ENCODE measurements at places on chromosomes 12 and 14.

DNA sequence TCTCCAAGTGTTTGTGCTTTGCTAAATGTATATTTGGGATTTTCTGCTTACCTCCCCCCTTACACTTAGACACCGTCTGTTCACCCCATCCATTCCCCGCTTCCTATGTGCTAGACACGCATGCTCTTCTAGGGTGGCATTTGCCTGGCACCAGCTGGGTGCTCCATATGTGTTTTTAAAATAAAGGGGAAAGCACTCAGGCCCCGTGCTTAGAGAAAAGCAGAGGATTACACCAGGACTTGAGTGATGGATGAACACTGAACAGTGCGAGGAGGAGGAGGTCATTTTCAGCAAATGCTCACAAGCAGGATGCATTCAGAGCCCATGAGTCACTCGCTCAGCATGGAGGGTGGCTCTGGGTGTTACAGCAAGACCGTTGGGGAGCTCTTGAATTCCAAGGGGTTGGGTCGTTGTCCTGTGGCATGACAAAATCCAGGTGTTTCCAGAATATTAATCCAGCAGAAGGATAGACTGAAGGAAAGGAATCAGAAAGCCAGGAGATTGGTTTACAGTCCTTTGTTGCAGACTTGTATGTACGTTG lies 2.9 kb upstream of the BDKRB1 start:
- DNase-seq: no peak

DNA sequence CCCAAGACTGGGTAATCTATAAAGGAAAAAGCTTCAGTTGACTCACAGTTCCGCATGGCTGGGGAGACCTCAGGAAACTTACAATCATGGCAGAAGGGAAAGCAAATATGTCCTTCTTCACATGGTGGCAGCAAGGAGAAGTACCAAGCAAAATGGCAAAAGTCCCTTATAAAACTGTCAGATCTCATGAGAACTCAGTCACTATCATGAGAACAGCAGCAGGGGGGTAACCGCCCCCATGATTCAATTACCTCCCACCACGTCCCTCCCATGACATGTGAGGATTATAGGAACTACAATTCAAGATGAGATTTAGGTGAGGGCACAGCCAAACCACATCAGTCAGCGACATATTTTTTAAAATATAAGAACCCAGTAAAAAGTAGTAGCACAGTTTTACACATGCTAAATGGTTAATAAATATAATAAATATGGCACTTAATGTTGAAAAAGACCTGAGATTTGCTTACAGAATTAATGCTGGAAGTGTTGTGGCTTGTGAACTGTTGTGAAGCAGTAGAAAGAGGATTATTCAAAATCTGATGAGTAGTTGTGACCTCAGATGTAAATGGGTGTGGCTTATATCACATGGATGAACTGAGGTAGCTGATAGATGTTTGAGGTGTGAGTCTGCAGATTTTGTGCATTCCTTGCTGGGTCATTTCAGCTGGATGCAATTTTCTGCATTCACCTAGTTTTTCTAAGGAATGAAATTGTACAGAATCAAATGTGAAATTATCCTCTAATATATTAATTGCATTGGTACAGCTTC lies 46.9 kb upstream of the CHPT1 start:
- no peak for DNase-seq

DNA sequence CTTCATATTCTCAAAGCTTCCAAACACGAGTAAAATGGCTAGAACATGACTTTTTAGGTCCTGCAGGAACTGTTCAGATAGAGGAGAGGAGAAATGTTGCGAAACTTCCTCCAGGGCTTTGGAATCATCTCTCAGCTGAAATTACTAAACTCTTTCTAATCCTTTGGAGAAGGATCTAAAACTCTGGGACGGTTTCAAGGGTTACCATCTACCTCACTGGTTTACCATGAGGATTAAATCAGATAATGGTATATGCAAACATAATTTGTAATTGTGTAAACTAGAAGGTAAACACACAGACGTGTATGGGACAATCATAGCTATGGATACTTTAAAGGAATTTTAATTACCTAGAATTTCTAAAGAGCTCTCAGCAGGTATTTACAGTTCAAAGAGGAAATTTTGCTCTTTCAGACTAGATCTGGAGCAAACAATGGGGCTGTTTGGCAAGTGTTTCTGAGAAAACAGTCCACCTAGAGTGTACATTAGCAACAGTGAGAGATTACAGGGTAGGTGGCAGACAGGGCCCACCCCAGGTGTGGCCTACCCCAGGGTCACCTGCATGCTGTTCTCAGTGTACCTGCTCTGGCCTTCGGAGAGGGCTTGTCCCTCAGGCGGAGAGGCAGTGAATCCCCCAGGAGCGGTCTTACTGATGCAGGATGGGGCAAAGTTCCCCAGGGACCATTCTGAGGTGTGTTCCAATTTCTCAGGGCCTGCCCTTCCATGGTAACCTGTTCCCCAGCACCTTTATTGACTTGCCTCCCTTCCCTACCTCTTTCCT lies 124.7 kb upstream of the MAX start:
- DNase-seq: peak; percentile 35

- DNase-seq: no peak
These were observed 36.5 kb upstream of the DYNC1H1 start for GRCh38 chr14:101927859-101928258.

DNA sequence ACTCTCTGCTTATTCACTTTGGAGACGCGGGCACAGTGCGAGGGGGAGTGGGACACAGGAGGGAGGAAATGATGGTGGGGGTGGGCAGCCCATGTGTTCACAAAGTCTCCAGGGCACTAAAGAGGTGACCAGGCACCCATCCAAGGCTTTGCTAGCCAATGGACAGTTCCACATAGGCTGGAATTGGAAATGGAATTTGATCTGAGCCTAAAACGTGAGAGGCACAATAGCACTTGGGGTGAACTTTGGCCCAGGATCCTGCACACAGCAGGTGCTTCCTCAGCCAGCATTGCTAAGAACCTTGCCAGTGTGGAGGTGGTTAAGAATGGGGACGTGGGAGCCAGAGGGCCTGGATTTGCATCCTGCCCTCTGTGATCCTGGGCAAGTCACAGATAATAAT lies 193.8 kb downstream of the CHST11 start:
- DNase-seq: no peak

GRCh38 chr12:17609153-17609552 lies 480.8 kb downstream of the RERGL start:
- no peak for DNase-seq

GRCh38 chr14:104094709-104095425 lies 9.4 kb downstream of the ASPG start:
- no peak for DNase-seq

- peak; percentile 39 for DNase-seq
These were observed 55.4 kb downstream of the SLCO1B3 start for GRCh38 chr12:20865873-20866272.

GRCh38 chr14:105503935-105504692 lies 13.1 kb downstream of the TEDC1 start:
- DNase-seq: no peak

DNA sequence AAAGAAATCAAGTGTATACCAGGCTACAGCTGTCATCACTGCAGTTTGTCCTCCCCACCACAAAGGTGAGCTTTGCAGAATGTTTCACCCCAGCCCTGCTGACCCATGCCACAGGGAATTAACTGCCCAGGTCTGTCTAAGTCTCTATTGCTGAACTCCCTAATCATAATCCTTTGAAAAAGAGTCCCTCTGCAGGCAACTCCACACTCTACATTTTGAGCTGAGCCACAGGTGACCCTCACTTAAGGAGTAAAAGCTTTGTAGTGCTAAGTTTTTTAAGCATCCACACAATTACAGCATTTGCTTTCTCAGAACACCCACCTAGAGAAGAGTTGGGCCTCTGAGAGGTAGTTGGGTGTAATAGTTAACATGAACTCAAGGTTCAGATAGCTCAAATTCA lies 90.0 kb downstream of the C12orf50 start:
- DNase-seq: no peak

- DNase-seq: no peak
These were observed 4.0 kb downstream of the LMNTD1 start for GRCh38 chr12:25549120-25549519.

DNA sequence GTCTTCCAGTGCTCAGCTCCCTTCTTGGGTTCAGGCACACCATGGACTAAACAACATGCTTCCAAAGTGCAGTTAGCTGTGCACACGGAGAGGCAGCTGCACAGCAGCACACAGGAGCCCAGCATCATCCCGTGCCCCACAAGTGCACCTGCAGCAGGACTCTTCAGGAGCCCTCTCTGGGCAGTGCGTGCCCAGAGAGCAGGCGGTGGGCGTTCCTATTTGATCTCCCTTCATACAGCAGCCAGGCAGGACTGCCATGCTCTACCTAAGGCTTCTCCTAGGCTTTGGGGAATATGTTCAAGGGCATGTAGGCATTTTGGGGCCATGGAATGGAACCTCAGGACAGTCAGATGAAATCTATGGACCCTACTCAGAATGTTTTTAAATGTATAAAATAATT lies 35.5 kb downstream of the ANO2 start:
- no peak for DNase-seq

GRCh38 chr14:58878439-58879139 lies 240.8 kb downstream of the DACT1 start:
- DNase-seq: no peak

DNA sequence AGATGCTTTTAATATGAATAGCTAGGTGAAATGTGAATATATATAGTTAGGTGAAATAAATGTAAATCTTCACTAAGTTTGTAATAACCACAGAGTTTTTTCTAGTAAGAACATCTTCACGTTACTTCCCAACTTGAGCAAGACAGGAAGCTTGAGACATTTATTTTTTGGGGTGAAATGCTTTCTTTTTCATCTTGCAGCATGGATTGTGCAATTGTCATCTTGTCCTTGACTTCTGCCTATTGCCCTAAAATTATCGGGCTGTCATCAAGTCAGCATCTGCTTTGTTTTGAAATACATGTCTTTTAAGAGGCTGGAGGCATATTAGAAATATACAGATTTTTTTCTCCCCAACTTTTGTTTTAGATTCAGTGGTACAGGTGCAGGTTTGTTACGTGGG lies 433.9 kb downstream of the PCNX1 start:
- no peak for DNase-seq

GRCh38 chr12:112131686-112132085 lies 6.3 kb downstream of the TRAFD1 start:
- no peak for DNase-seq

- no peak for DNase-seq
These were observed 55.7 kb downstream of the ITPK1 start for GRCh38 chr14:93059917-93060545.

DNA sequence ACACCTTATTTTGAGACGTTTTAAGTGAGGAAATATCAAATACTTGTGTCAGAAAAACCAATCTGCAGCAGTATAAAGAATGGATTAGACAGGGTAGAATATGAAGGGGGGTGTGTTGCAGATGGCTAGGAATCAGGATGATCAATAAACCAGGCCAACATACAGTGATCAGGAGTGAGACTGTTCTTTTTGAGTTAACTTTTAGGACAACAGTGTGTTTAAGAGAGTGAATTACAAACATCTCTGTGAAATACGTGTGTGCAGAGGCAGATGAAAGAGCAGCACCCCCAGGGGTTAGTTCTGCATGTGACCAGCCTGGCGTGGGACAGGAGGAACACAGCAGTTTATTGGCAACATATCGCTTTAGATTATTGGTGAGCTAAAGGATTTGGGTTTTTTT lies 10.6 kb upstream of the NRDE2 start:
- no peak for DNase-seq

DNA sequence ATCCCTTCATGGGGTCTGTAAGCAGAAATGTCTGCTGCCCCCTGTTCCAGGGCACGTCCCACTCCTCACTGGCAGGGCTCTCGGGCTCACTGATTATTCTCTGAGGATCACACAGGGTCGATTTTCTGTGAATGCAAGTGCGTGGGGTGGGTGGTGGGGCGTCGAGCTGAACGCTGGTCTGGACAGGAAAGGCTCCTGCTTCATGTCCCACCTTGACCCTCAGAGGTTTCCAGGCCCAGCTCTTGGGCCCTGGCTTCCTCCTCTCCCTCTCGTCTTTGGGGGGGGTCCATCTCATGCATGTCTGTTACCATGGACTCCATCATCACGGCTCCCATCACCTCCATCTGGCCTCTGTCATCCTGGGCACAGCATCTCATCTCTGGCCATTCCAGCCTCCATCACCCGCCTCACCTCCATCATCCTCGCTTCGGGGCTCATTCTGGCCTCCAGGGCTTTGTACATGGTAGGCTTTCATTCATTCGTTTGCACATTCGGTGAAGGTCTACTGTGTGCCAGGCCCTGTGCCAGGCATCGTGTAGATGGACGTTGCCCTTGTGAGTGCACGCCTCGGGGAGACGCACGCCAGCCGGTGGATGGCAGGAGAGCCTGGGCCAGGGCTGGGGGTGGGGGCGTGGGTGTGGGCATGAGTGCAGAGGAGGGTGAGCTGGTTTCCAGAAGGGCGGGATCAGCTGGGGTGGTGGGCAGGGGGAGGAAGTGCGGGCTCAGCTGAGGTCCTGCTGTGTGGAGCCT lies 34.7 kb downstream of the RTL1 start:
- DNase-seq: no peak

DNA sequence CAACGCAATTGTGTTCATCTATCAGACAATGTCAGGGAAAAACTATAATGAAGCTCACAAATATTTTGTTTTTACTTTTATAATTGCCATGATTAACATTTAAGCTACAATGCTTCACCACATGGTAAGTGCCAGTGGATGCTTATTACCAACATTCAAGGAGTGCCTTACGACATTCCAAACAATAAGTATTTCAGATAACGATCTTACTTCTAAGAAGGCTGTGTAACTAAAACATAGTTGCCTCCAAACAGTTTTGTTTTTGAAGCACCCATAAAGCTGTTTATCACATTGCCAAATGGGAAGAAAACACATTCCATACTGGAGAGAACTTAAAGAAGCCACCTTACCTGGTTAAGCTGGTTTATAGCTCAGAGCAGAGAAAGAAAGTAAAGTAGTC lies 78.8 kb downstream of the RPS6KA5 start:
- no peak for DNase-seq

GRCh38 chr14:69685716-69686115 lies 74.3 kb downstream of the SUSD6 start:
- DNase-seq: peak; percentile 77

DNA sequence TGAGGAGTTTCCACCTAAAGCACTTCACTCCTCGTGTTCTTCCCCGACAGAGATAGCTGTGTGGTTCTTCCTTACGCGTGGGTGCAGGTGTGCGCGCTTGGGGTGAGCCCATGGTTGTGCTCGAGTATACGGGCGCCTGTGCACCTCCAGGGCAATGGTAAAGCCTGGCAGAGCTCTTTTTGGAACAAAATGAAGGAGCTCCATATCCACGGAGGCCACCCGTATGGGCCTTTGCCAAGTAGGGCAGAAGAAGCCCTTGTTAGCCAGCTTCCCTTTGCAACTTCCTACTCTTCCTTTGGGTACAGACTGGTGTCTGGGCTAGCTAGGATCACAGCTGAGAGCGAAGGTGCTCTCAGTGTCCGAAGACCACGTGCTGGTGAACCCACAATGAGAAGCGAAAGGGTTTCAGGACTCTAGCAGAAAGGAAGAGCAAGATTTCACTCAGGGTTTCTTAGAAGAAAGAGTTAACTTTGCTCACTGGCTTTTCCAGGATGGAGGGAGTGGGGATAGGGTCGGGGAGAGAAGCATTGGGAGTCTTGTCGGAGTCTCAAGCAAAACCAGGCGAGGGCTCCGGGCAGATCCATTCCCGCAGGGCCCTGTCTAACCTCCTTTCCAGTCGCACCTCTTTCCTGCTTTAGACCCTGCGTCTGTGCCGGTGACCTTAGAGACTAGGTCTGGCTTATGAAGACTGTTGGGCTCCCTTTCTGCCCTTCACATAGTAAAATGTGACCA lies 960 bp upstream of the LRFN5 start:
- DNase-seq: peak; percentile 73

GRCh38 chr14:76742185-76742584 lies 19.1 kb upstream of the VASH1 start:
- no peak for DNase-seq
